ENCODE measurements at places on chromosomes 4 and X.

DNA sequence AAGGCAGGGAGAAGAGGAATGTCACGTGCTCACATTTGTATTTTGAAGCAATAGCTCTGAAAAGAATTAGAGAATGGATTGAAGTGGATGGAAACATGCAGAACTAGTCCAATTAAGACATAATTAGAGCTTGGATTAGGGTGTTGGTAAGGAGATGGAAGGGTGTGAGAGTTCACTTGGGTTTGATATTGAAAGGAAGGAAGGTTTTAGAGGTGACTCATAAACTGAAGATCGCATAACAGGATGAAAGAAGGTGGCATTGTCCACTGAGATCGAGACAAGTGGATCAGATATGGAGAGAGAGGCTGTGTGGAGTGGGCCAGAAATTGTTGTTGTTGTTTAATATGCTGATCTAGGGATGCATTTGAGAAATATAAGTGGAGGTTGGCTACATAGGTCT is 244.0 kb upstream of the SMIM31 start:
- DNase-seq = no peak

DNA sequence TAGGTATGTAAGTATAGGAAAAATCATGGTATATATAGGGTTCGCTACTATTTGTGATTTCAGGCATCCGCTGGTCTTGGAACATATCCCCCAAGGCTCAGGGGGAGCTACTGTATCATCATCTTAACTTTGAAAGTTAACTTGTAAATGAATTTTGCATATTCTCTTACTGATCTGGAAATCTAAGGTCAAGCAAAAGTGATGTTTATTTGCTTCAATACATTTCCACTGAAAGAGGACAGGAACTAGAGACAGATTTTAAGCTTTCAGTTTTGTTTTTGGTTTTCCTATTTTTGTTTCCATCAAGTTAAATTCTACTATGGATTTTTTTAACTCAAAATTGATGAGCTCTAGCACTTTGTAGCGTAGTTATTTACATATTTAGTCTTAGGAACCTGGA is 56.2 kb downstream of the NAF1 start:
- no peak for DNase-seq

DNA sequence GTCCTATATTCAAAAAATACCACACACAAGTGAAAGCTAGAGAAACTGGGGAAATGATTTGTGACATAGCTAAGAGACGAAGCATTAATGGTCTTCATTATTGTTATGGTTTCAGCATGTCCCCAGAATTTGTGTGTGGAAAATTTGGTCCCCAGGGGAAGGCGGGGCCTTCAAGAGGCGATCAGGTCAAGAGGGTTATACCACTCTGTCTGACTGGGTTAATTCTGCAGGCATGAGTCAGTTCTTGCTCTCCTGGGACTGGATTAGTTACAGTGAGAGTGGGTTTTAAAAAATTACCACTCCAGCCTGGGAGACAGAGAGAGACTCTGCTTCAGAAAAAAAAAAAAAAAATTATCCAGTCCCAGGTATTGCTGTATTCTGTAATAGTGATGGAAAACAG is 2.1 kb upstream of the MTNR1A start:
- DNase-seq = no peak

GRCh38 chr4:84394386-84394785 is 104.7 kb downstream of the NKX6-1 start:
- DNase-seq = no peak

- DNase-seq = no peak
Observed at GRCh38 chr4:105075045-105075444, 71.6 kb upstream of the TET2 start.

Data from activated CD4-positive, alpha-beta T cell treated with anti-CD3 and anti-CD28 coated beads, Interleukin-2, Interleukin-4, amounts not matched to agents 100 ng/mL and 50 ng/mL, durations not matched to agents 16 hours and 8 hours (primary cell).